T-helper 2 cell (primary cell): ENCODE measurements at places on chromosomes 2 and 18.

- DNase-seq, result no peak
These were observed 58.1 kb downstream of the MYO3B start for GRCh38 chr2:170235860-170236679.

DNA sequence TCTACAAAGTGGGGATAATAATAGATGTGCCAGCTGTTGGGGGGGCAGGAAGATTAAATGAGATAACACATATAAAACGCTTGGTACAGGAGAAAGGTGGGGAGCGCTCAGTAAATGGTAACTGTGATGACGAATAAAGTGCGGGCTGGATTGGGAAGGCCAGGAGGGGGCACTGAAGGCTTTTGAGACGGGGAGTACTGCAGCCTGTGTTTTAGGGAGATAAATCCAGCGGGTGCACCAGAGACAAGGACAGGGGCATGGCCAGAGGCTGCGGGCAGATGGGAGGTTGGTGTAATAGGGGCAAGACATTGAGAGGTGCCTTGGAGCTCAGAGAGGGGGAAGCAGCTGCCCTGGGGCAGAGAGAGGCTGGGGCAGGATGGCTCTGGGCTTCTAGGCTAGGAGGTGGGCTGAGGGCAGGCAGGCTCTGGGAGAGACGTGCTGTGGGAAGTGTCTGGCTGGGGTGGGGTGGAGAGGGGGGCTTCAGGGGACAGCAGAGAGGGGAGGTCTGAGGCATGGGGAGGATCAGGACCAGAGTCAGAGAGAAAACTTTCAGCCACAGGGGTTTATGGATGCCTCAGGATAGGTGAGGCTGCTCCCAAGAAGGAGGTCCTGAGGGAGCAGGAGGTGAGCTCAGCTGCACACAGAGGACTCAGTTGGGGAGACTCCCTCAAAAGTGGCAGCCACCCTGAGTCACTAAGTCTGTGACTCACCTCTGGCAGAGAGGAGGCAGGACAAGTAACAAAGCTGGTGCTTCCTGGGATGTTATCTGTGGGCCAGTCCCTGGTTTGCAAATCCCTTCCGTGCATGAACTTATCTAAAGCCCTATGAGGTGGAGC, 18.8 kb downstream of the TEX44 start:
- DNase-seq, result no peak

DNA sequence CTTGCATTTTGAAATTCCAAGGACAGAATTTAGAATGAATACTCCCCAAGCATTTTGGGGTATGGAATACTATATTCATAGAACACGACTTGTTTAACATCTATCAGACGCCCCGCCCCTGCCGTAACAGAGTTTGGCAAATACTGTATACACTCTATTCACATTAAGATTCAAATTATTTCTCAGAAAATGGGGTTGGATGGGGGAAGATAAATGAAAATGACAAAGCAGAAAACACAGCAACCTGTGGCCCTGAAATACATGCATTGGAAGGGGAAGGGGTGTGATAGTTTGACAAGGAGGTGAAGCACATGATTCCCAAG, 634.6 kb upstream of the SLC39A10 start:
- DNase-seq, result no peak

DNA sequence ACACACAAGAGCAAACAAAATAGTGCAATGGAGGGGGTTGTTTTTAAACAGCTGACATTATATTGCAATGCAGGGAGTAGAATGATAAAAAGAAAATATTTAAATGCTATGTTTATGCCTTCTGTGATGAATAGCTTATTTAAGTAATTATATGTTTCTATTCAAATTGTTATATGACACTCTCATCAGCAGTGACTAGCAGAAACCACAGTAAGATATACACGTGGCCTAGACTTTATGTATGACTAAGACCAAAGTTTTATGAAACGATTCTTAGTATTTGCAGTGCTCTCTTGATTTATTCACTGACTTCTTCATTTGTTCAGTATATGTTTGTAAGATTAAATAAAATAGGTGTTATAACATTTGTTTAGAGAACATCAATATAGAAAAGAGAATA, 26.1 kb upstream of the C1D start:
- DNase-seq, result no peak

GRCh38 chr2:129755786-129756185, 223.7 kb upstream of the RAB6C start:
- DNase-seq, result no peak

DNA sequence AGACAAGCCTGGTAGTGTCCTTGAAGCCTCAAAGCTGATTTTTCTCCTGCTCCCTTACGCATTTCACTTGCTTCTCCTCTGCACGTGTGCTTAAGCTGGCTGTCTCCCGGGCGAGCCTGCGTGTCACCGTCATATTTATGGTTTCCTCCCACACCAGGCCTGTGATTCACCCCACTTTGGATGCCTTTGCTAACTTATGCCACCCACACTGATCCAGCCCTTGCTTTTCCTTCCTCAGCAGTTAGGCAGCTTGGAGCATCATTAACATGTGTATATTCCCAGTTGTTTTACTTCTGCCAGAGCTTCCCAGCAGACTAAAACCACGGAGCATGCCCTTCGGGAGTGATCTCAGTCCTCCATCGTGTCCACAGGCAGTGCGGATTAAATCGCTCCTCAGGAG, 2.2 kb downstream of the ST3GAL5 start:
- no peak for DNase-seq

GRCh38 chr2:120670771-120671480, 64.7 kb upstream of the GLI2 start:
- no peak for DNase-seq
